Calu3 (cell line): ENCODE measurements at places on chromosomes 2 and 18. TPM values are rescaled to one million over a fixed set of nuclear protein-coding genes. Genes with fewer than 3 reads are reported as not detected.
A peak's percentile ranks its signal among the peaks of the same experiment; 100 is the strongest.

GRCh38 chr2:199490049-199490448, 32.3 kb upstream of the SATB2 start:
- no peak for DNase-seq

DNA sequence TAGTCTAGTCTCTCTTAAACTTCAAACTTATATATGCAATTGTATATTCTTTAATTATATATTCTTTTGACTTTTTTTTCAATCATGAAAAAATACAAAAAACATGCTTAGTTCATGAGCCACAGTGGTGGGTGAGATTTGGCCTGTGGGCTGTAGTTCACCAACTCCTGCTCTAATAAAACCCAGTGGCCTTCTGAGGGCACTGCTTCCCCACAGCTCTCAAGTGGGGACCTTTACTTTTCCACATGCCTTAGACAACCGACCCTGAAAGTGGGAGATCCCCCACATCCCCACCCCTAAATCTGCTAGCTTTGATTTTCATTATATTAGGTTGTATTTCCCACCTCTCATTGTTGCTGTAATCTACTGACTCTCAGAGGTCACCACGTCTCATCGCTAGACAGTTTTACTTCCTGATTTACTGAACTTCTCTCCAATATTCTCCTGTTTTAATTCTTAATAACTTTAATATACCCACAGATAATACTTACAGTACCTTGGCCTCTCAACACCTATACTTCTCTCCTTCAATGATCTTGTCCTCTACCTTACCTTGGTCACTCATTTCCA, 57.3 kb downstream of the ROCK1 start:
- no peak for DNase-seq

GRCh38 chr2:77807531-77808215, 285.5 kb upstream of the LRRTM4 start:
- no peak for DNase-seq

The UGT1A5 gene
- total RNA-seq: 7.1 and 7.3 TPM in 2 replicates

DNA sequence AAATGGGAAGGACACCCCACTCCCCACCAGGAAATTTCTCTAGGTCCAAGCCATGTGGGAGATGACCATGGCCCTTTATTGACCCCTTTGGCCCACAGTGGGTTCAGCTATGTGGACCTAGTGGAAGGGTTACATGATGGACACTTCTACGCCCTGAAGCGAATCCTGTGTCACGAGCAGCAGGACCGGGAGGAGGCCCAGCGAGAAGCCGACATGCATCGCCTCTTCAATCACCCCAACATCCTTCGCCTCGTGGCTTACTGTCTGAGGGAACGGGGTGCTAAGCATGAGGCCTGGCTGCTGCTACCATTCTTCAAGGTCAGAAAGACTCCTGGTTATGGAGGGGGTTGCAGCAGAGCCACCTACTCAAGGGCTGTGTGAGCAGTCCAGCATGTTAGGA, 1.3 kb downstream of the STK16 start:
- DNase-seq: no peak

GRCh38 chr2:177036747-177037146, 175.8 kb upstream of the HNRNPA3 start:
- DNase-seq: no peak

The COL3A1 gene
- total RNA-seq: not detected in 2 replicates

GRCh38 chr2:95166065-95166763, 605 bp downstream of the ZNF2 start:
- DNase-seq: no peak

DNA sequence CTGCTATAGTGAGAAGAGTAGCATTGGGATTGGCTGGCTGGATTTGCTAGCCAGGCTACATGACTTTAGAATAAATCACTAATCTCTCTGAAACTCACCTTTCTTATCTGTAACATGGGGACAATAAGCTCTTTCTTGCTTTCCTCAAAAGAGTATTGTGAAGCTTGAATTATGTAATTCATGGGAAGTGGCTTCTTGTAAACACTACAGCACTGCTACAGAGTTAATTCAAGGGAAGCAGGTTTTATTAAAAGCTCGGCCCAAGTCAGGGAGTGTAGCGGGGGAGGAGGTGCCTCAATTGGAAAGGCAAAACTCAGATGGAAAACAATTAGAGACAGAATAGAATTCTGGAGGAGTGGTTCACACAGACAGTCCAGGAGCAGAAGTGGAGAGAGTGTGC, 100.9 kb upstream of the CELF4 start:
- no peak for DNase-seq

GRCh38 chr2:24163186-24163585, 11.7 kb upstream of the FAM228A start:
- no peak for DNase-seq

GRCh38 chr2:227862227-227862740, 9.1 kb upstream of the DAW1 start:
- peak; percentile 63 for DNase-seq

GRCh38 chr2:774436-774835, 97.2 kb upstream of the TMEM18 start:
- no peak for DNase-seq

The SPIRE1 gene
- 91.7 and 98.6 TPM in 2 replicates for total RNA-seq

DNA sequence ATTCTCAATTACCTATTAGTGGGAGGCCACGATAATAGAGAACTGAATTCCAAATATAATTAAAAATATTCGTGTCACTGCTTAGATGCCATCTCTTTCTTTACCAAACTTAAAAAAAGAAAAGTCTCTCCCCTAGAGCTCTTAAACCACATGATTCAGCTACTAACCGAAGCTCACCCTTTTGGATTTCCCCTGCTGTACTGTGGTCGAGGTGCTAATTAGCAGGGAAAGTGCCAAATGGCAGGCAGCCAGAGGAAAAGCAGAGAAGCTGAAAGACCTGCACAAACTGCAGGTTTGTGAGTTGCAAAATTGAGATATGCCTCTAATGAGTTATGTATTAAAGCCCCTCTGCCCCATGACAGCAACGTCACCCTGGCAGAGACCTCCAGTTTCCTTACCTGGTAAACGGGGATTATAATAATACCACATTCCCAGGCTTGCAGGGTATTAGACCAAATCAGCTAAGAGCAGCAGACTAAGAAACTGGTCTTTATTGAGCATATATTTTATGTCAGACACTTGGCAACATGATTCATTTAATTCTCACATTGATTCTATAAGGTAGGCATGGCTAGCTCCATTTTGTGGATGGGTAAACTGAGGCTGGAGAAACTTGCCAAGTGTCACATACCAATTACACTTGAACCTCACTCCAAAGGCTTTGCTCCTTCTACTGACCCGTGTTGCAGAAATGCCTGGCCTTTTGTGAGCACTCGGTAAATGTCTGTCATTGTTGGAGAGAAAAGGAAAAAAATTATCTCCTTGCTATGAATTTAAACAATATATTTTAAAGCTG, 259.7 kb downstream of the LPIN1 start:
- peak; percentile 80 for DNase-seq

- no peak for DNase-seq
These were observed 713.7 kb downstream of the DSC3 start for GRCh38 chr18:30328839-30329238.

The BMPR2 gene
- total RNA-seq: 40.3 and 50.1 TPM in 2 replicates

The CHRNG gene
- not detected in 2 replicates for total RNA-seq

The DNAJB2 gene
- 55.1 and 68.2 TPM in 2 replicates for total RNA-seq
